NCI-H1694 (cell line): ENCODE measurements at places on chromosomes 2 and 18.

GRCh38 chr2:85854166-85854509, 34.7 kb downstream of the ST3GAL5 start:
- DNase-seq = no peak

DNA sequence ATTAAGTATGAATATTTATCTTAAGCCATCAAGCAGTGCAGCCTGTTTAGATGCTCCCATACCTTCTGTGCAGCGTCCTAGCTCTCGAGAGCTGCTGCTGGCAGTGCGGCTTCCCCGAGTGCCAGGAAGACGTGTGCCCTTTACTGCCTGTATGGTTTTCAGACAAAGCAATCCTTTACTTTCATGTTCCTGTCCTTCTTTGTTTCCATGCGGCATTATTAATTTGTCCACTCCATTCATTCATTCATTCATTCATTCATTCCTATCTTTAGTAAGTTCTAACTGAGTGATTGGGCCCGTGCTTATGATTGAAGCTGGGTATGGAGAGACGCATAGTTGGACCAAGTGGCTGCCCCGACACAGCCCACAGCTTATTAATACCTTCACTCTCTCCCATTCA, 446.6 kb upstream of the HNRNPA3 start:
- DNase-seq = no peak

GRCh38 chr2:170271340-170271739, 93.4 kb downstream of the MYO3B start:
- no peak for DNase-seq

DNA sequence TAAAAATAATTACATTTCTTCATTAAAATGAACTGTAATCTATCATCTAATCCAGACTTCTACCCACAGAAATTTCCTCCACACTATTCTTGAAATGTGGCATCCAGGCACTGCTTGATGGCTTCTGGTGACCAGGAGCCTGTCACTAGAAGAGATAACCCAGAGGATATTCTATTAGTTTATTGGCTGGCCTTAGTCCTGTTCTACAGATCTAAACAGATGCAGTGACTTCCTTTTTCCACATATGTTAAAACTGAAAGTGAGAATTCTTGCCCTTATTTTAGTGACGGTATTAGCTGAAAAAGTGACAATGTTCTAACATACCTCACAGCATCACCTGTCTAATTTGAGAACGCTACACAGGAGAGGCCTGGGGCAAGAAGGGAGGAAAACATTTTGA, 775.4 kb downstream of the TSN start:
- DNase-seq = no peak

GRCh38 chr2:9428965-9429577, 5.6 kb downstream of the CPSF3 start:
- no peak for DNase-seq

GRCh38 chr2:5691985-5692529, at the start of gene SOX11:
SOX11 (plus strand) TSS chr2:5692384; CDS start chr2:5692722, 338 bp downstream.
- peak; percentile 99 for DNase-seq

DNA sequence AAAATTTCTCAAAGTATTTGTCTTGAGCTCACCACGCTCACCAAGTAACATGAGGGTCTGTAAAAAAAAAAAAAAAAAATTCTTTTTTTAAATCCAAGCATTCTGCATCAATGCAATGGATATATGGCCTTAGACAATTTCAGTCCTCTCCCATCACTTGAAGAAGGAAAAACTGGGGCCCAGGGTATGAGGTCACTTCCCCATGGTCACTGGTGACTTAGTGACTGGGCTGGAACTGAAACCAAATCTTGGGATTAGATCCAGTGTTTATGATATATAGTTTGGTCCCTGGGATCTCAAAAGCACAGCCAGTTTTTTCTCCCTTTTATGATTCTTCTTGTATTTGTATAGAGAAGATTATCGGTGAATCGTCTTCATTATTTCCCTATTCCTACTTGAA, 477.9 kb upstream of the TNP1 start:
- DNase-seq = no peak

DNA sequence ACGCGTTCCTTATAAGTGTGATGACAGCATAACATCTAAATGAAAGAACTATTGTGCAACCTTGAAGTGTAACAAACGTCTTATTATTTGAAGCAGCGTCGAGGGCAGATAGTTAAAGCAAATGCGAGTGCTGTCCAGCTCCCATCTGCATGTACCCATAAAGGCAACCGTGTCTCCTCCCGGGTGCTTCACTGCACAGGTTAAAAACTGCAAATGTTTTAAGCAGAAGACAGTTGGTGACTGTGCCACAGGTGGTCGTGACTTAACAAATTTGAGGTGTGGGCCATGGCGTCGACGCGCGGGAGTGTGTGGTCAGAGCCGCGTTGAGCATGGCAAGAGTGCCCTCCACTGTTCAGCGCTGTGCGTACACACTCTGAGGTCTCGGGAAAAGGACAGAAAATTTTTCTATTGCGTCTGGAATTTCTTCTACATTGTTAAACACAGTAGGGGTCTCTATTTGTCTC, 6.4 kb downstream of the SALL3 start:
- no peak for DNase-seq

- DNase-seq = no peak
Observed at GRCh38 chr18:76490033-76490432, 5.0 kb downstream of the ZNF516 start.

DNA sequence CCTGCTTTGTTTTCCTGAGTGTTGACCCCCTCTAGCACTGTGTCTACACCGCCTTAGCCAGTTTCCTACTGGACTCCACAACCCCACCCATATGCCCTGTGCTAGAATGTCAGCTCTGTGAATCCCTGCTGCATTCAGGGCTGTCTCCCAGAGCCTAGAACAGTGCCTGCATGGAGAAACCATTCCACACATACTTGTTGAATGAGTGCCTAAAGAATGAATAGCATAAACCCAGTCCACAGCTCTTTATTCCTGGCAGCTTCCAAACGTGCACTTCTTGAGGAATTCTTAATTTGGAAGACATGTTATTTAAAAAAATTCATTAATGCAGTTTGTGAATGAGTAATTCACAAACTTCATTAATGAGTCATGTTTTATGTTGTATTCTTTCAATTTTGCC, 6.5 kb upstream of the NAPG start:
- no peak for DNase-seq

DNA sequence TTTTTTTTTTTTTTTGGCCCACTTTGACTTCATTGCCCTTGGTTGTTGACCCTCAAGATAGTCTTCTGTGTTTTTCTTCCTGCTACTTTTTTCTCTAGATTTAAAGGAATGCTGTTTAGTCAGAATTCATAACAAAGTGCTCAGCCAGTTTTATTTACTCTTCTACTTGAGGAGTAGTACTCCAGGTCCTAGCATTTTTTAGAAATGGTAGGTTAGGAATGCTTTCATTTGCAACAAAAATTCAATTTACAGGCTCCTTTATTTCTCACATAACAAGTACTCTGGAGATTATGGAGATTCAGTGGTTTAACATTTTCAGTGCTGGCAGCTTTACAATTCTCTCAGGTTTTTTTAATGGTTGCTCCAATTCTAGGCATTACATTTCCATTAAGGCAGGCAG, 58.2 kb downstream of the KIAA1328 start:
- no peak for DNase-seq

- no peak for DNase-seq
Observed at GRCh38 chr2:215811003-215811402, 202.3 kb downstream of the MREG start.

DNA sequence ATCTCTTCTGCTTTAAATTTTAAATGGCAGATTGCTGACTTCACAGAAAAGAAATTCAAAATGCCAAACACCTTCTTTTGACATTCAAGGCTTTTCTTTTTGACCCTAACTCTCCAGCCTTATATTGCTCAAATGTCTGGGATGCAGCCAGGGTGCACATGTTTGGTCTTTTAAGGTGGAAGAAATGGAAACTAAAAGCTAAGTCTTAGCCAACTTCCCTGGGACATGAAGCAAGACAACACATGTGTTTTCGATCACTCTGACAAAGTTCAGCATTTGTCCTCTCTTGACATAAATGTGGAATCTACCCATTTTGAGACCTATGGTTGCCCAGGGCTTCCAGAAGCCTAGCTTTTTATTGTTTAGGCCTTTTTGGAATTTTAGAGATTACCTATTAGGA, 161.6 kb downstream of the RDH14 start:
- no peak for DNase-seq

- DNase-seq = no peak
Observed at GRCh38 chr2:216644842-216645635, 11.8 kb downstream of the IGFBP2 start.

- no peak for DNase-seq
Observed at GRCh38 chr18:9746958-9747357, 38.9 kb downstream of the RAB31 start.

DNA sequence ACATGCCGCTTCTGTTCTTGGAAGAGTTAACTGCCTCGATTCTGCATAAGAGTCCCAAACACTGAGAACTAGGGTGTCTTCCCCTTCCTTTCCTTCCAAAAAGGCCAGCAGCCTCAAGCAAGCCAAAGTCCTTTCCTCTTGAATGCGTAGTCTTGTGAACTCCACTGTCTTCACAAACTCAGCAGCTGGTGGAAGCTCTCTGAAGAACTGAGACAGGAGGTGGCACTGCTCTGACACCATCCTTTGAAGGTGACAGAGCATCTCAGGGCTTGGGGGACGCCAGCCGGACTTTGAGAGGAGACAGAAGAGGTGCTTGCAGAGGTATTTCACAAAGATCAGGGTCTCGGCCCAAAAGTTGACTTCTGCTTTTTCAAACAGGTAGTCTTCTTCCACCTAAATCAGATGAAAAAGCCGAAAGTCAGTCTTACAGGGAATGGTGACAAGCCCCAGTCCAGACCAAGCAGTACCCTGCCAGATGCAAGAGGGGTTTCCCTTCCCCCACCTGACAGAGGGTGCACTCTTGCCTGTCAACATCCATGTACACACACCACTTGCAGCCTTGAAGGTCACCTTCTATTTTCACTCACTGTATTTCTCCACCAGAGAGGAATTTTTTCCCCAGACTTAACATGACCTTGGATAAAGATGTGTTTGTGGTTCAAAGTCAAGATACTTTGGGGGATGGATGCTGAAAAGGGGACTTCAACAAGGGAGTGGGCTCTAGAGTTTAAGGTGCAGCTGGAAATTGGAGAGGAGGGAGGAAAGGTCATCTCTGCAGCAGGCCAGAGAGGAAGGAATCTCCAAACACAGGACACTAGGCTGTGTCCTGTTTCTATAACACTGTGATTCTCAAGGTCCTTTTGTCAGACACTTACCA, 4.8 kb upstream of the ZFP36L2 start:
- no peak for DNase-seq

GRCh38 chr2:98015671-98016070, 19.9 kb upstream of the TMEM131 start:
- DNase-seq = no peak

DNA sequence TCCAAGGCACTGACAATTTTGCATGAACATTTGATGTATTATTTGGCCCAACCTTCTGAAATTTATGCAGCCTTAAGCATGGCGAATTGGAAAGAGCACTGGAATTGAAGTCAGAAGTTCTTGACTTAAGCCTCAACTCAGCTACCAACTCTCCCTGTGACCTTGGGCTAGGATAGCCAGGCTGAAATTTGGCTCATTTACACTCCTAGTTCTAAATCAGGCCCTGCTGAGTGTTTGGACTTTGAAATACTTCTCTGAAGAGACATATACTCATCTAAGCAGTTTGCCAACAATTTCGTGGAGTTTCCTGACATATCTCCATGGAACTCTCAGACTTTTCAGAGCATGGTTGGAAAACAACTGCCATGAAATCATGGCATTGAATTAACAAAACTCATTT, 489.6 kb upstream of the PIK3C3 start:
- DNase-seq = no peak

DNA sequence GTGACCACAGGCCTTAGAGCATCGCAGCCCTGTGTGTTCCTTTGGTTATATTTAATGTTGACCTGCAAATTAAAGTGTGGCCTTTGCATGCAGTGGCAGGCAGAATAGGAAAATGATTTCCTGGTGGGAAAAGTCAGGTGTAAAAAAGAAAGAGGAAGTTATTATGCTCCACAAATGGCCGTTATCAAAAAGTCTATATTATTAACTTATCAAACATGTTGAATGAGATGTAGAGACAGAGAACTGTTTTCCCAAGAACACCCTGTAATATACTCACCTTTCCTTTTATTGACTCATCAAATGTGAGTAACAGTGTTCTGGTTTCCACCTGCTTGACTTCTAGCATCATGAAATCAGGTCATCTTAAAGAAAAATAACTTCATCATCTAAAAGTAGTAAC, 35.3 kb downstream of the MEIS1 start:
- no peak for DNase-seq

- DNase-seq = no peak
Observed at GRCh38 chr2:179771791-179772190, 89.6 kb downstream of the ZNF385B start.

- DNase-seq = no peak
Observed at GRCh38 chr2:8574196-8575037, 107.4 kb upstream of the ID2 start.

- no peak for DNase-seq
Observed at GRCh38 chr2:167752734-167753133, 494.7 kb downstream of the STK39 start.

GRCh38 chr18:3293196-3293951, 31.4 kb downstream of the MYL12B start:
- no peak for DNase-seq

DNA sequence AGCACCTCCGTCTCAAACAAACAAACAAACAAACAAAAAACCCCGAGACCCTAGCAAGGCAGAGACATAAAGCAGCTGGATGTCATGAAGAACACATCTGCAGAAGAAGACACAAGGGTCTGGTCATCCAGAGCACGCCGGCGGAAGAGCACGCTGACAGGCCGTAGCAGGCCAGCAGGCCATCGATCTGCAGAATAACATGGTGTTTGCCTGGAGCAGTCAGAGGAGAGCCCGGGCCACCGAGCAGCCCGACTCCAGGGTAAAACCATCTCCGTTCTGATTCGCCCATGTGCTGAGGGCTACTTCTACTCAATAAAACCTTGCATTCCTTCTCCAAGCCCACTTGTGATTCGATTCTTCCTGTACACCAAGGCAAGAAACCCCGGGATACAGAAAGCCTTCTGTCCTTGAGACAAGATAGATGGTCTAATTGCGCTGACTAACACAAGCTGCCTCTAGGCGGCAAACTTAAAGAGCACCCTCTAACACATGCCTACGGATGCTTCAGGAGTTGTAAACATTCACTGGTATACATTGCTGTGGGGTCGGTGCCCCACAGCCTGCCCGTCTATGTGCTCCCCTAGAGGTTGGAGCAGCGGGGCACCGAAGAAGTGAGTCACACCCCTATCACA, 549.8 kb upstream of the NRXN1 start:
- no peak for DNase-seq

- DNase-seq = no peak
Observed at GRCh38 chr2:27077231-27077630, 1.2 kb upstream of the EMILIN1 start.

DNA sequence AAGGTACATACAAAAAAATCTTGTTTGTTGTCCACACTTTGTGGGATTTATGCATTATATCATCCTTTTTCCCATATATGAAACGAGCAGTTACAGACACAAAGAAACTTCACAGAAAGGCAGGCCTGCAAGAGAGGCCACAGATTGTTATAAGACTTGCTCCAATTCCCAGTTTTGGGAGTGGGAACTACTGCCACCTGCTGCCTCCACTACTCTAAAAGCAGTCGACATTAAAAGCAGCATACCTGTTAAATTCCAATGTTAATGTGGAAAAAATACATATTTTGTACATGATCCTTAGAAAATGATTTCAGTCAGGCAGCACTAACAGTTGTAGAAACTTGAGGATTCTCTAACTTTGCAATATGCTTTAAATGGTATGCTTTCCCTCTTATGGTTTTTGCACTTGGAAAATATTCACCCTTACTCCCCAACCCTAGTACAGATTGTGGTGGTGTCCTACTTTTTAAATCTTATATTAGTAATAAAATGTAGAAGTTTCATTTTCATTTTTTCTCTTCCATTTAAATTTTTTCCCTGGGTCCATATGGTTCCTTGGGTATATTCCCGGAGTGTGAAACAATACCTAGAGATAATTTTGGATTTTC, 37.9 kb downstream of the SLC38A11 start:
- DNase-seq = peak; percentile 45
